DMS79 treated with DMSO at 0.1 percent for 48 hours (cell line): ENCODE measurements at places on chromosomes 12 and 14.
A peak's percentile ranks its signal among the peaks of the same experiment; 100 is the strongest.

GRCh38 chr12:26195250-26195640 lies at the start of gene SSPN:
Gene SSPN (plus strand): TSS chr12:26195573. CDS start chr12:26195673, 100 bp downstream.
- DNase-seq = peak; percentile 34

DNA sequence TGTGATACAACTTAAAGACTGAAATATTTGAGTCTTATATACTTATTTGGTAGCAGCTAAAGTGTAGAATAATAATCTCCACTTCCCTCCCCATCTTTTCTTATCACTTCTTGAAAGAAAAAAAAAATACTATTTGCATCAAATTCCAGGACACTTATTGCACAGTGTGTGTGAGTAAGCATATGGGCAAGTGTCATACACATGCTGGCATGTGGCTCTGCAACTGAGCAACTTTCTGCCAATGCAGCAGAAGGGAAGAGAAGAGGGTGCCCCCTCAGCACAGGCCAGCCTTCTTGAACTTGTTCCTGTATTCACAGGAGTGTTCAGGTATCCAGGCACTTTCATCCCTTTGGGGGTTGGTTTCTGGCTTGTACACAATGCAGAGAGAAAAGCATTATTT lies 145.8 kb downstream of the CPNE8 start:
- no peak for DNase-seq

- no peak for DNase-seq
These were observed 227.0 kb downstream of the ANO2 start for GRCh38 chr12:5718073-5718472.

- DNase-seq = no peak
These were observed 20.1 kb downstream of the APOBEC1 start for GRCh38 chr12:7645395-7646177.

GRCh38 chr12:19074700-19075099 lies 54.8 kb upstream of the PLEKHA5 start:
- DNase-seq = no peak

GRCh38 chr12:87120440-87120839 lies 864.2 kb upstream of the MGAT4C start:
- DNase-seq = no peak

DNA sequence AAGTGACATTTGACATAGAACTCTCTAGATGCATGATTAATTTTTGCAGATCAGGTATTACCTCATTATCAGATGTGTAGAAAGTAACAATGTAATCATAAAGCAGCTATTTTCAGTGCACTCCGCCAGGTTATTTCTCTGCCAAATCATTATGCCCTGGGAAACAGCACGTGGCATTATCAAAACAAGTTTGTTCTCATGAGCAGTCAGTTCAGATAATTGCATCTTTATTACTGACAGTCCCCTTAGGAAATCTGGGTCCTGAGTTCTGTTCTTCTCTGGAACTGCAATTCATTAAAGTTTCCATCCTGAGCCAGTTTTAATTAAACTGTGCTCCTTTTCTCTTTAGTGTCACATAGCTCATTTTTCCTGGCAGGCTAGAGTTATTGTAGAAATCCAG lies 94.7 kb upstream of the KRR1 start:
- no peak for DNase-seq

DNA sequence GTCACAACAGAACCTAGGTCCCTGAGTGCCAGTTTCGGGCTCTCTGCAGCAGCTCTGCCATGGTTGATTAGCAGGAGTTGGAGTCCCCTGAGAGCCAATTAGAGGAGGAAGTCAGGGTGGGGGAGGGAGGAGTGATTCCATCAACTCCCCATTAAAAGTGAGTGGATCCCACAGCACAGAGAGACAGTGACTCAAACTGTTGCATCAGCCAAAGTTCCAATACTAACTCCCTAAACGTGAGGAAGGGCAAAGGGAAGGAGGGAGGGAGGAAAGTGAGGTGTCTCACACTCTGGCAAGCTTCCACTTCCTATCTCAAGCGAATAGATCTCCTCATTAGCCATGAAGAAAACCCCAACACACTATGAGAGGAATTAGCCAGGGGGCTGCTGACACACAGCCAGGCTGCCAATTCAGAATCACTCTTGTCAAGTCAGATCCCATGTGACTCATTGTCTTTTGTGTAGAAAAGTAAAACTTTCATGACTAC lies 23.6 kb downstream of the OR11H4 start:
- no peak for DNase-seq

DNA sequence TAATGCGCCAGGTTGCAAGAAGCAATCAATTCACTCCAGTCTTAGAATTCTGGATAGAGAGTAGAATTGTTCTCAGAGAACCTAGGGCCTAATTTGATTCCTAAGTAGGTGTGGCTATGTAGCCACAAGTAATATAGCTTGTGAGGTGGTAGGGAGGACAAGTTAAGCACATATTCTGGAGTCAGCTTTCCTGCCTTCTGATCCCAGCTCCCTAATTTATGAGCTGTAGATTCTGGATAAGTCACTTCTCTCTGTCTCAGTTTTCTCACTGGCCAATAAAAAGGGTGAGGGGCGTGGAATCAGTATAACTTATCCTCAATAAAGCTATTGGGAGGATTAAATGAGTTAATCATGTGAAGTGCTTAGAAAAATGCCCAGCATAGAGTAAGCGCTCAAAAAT lies 3.0 kb upstream of the SNW1 start:
- DNase-seq = no peak

GRCh38 chr12:11075642-11076041 lies 13.5 kb upstream of the TAS2R46 start:
- no peak for DNase-seq

DNA sequence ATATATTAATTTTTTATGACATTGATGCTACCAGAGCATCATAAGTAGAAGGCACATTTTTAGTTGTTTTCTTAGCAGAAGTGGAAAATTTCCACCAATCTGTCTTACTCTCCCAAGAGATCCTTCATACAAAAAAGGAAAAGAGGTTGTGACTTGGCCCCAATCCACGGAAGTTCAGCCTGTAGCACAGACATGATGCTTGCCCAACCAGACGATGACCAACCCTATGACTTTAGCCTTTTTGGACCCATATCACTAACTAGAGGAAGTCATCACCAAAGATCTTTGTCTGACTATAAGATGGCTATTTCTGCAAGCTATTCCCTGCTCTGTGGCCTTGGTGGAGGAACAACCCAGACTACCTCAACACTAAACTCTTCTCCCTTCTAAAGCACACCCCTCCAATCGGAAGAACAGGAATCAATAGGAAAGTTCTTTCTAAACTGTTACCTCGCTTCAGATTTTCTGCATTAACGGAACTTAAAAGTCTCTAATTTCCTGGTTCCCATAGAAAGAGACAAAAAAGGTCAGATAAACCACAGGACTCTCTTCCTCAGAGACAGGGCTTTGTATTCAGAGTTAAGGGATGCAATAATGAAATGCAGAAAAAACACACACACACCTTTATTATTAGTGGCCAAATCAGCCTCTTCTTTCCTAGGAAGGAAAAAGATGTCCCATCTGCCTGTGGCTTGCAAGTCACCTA lies 4.1 kb upstream of the RHOJ start:
- no peak for DNase-seq
